ENCODE measurements at places on chromosomes 7 and 10. TPM values are rescaled to one million over a fixed set of nuclear protein-coding genes. Genes with fewer than 3 reads are reported as not detected.
A peak's percentile ranks its signal among the peaks of the same experiment; 100 is the strongest.

DNA sequence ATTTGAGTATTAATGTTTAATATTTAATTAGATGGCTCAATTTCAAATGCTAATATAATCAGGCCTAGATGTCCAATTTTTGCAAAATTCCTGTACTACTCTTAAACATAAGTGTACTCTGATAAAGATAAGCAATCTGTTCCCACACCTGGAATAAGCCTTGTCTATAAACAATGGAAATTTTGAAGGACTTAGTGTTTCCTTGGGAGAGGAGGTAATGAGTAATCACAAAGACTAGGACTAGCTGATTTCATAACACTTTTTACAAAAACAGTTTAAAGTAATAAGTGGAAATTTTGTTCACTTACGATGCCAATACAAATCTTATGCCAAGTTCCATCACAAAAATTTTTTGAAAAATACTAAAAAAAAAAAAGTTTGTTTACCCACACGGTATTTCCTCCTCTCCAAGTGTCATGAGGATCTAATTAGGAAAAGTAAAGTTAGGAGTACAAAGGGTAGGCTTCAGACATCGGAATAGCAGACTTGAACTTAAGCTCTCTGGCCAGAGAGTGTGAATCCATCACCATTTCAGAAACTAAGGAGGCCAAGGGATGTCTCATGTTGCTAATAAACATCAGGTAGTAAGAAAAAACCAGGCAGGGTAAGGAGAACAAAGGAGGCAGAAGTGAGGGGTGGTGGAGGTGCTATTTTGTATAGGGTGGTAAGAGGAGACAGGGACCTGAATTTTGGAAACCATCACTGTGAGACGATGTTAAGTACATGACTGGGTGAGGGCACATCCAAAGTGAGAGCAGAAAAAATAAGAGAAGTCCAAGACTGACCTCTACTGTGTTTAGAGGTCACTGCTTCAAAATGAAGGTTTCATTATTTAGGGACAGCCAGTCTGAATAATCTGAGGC, 61.3 kb downstream of the RAPGEF5 start:
- no peak for DNase-seq
- no peak overlapping the region for H3K27ac ChIP-seq
- no peak overlapping the region for H3K4me3 ChIP-seq
- H3K4me1 ChIP-seq: peaks cover 6% of the 10 kb centered on the region

DNA sequence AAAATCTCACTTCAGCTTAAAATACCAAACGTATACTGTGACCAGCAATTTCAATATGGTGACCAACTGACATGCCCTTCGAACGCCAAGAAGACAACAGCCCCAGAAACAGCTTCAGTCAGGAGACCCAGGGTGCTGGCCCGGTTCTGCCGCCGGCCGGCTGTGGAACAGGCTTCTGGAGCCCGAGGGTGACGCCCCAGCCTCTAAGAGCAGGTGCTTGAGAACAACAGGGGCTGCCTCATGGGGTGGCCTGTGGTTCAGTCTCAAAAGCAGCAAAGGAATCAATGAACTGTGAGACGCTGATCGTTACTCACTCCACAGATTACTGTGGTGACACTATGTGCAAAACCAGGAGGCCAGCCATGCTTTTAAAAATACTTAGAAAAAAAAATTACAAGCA, 17.3 kb downstream of the GPER1 start:
- no peaks in the 10 kb centered on the region for H3K36me3 ChIP-seq
- H3K4me1 ChIP-seq: peaks cover 23% of the 10 kb centered on the region
- no peak overlapping the region for H3K27ac ChIP-seq

- no peak for DNase-seq
- peak overlapping the region; percentile 90 for H3K27ac ChIP-seq
- peak overlapping the region; percentile 92 for H3K4me3 ChIP-seq
- peaks cover 3% of the 10 kb centered on the region for H3K27me3 ChIP-seq
Measured at GRCh38 chr10:38093816-38094157, 350 bp upstream of the ZNF37A start.

Gene PRSS37
- not detected for total RNA-seq

DNA sequence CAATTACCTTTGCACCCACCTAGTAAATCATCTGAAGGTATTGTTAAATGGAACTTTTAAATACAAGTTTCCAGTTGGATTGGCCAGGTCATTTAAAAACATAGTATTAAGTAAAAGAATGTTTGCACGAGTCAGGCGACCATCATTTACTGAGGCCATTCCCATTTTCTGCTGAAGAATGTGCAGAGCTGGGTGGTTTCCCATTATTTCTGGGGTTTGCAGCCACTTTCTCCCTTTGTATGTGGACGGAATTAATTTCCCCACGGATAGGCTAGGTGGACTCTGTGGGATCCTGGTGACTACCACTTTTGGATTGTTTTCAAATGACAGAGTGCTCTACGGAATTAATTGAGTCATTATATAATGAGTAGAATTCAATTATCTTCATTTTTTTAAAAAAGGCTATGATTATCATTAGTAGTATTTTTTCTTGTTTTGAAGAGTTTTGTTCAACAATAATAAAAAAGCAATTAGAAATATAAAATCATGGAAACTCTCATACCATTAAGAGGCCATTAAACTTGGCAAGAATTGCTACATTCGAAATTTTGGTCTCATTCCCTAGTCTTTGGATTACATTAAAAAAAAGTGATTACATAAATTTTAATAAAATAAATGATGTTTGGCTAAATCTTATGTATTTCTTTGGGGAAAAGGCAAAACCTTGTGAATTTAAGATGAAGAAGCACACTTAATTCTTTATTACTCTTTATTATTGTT, 120.4 kb upstream of the FZD8 start:
- H3K27ac ChIP-seq: no peak overlapping the region
- H3K4me3 ChIP-seq: no peak overlapping the region
- peaks cover 13% of the 10 kb centered on the region for H3K27me3 ChIP-seq
- H3K4me1 ChIP-seq: peaks cover 7% of the 10 kb centered on the region
- DNase-seq: no peak

DNA sequence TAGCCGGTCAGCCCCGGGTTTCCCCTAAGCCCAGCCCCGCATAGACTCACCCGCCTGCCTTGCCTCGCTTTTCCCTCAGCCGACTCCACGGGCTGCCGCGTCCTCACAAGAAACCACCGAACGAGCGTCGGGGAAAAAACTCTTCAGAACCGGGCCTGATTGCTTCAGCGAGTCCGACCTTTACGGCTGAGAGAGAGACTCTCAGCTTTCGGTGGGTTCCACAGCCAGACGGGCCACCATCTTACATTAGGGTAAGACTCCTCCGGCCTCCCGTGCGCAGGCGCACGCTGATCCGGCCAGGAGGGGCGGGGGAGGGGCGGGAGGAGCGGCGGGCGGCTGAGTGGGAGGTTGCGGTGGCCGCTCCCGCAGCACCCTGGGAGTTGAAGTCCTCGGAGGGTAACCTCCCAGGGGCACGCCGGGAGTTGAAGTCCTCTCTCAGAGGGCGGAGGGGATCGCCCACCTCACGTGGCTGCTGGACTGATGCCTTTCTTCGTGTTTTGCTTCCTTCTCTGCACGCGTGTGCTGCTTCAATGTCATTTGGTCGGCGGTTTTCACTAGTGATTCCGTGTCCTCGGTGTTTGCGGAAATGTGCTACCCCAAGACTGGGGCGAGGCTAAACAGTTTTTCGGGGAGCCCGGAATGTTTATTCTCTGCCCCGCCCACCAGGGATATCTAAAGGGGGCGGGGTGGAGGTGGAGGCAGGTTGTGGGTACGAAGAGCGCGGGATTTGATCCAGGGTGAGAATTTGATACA, at the start of gene CNOT4:
TSS of gene CNOT4 (minus strand) at position 264 of the 753 bp plus-strand sequence. CDS start 71,771 bp downstream, outside the sequence.
- peaks cover 14% of the 10 kb centered on the region for H3K4me1 ChIP-seq
- peak; percentile 95 for DNase-seq
- H3K27ac ChIP-seq: no peak within 1 kb of the TSS
- no peaks in the 10 kb centered on the region for H3K36me3 ChIP-seq
- H3K27me3 ChIP-seq: no peaks in the 10 kb centered on the region

DNA sequence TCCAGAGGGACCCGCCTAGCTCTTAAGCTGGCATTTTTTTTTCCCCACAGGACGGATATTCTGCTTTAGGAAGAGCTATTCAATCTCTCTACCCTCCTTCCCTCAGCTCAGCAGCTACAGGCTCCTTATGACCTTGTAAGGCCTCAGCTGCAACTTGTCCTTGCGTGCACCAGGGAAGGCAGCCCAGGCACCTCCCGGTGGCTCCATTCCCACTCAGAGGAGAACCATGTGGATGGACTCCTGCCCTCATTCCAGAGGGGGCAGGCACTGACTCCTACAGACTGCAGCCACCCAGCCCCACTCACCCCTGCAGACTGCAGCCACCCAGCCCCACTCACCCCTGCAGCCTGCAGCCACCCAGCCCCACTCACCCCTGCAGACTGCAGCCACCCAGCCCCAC, 73.7 kb downstream of the ITIH5 start:
- H3K4me1 ChIP-seq: no peaks in the 10 kb centered on the region
- no peak overlapping the region for H3K27ac ChIP-seq
- no peak overlapping the region for H3K4me3 ChIP-seq
- peaks cover 4% of the 10 kb centered on the region for H3K36me3 ChIP-seq
- DNase-seq: no peak

- H3K27ac ChIP-seq: no peak overlapping the region
- no peak overlapping the region for H3K4me3 ChIP-seq
- H3K36me3 ChIP-seq: no peaks in the 10 kb centered on the region
Measured at GRCh38 chr10:29941476-29941875, 117.9 kb downstream of the JCAD start.

GRCh38 chr7:134343796-134344195, 27.1 kb upstream of the SLC35B4 start:
- no peaks in the 10 kb centered on the region for H3K4me1 ChIP-seq
- H3K27ac ChIP-seq: no peak overlapping the region
- H3K4me3 ChIP-seq: no peak overlapping the region
- H3K36me3 ChIP-seq: no peaks in the 10 kb centered on the region

Gene CRHR2
- 0.21 TPM for total RNA-seq

Gene SPDYE2B
- total RNA-seq: not detected

- peaks cover 4% of the 10 kb centered on the region for H3K36me3 ChIP-seq
- peaks cover 4% of the 10 kb centered on the region for H3K4me1 ChIP-seq
- H3K27me3 ChIP-seq: no peaks in the 10 kb centered on the region
Measured at GRCh38 chr7:91034459-91035368, 229.5 kb upstream of the FZD1 start.

GRCh38 chr10:128511284-128511683, 385.1 kb upstream of the MKI67 start:
- H3K36me3 ChIP-seq: no peaks in the 10 kb centered on the region
- DNase-seq: no peak
- no peak overlapping the region for H3K27ac ChIP-seq
- peaks cover 8% of the 10 kb centered on the region for H3K4me1 ChIP-seq
- peaks cover 17% of the 10 kb centered on the region for H3K27me3 ChIP-seq

DNA sequence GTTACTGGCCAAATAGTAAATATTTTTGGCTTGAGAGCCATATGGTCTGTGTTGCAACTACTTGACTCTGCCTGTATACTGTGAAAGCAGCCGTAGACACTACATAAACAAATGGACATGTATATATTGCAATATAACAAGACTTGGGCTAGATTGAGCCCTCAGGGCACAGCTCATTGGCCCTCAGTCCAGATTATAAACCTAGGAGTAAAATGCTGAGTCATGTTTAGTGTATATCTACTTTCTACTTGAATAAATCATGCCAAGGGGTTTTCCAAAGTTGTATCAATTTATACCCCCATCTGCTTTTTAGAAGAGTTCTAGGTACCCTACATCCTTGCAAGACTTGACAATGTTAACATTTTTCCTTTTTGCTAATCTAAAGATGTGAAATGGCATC, 27.4 kb upstream of the POU6F2 start:
- H3K27ac ChIP-seq: no peak overlapping the region
- no peak overlapping the region for H3K4me3 ChIP-seq
- no peaks in the 10 kb centered on the region for H3K27me3 ChIP-seq
- no peak for DNase-seq
- H3K36me3 ChIP-seq: no peaks in the 10 kb centered on the region
- no peaks in the 10 kb centered on the region for H3K4me1 ChIP-seq

Gene GOLGA7B
- total RNA-seq: 0.41 TPM

Gene AKR1D1
- total RNA-seq: not detected

Gene HSPA12A
- 11.0 TPM for total RNA-seq

GRCh38 chr10:92832121-92832520, 16.2 kb upstream of the EXOC6 start:
- no peaks in the 10 kb centered on the region for H3K36me3 ChIP-seq
- no peaks in the 10 kb centered on the region for H3K27me3 ChIP-seq
- no peaks in the 10 kb centered on the region for H3K4me1 ChIP-seq
- H3K27ac ChIP-seq: no peak overlapping the region
- H3K4me3 ChIP-seq: no peak overlapping the region

Gene DCLRE1A
- total RNA-seq: 9.2 TPM

DNA sequence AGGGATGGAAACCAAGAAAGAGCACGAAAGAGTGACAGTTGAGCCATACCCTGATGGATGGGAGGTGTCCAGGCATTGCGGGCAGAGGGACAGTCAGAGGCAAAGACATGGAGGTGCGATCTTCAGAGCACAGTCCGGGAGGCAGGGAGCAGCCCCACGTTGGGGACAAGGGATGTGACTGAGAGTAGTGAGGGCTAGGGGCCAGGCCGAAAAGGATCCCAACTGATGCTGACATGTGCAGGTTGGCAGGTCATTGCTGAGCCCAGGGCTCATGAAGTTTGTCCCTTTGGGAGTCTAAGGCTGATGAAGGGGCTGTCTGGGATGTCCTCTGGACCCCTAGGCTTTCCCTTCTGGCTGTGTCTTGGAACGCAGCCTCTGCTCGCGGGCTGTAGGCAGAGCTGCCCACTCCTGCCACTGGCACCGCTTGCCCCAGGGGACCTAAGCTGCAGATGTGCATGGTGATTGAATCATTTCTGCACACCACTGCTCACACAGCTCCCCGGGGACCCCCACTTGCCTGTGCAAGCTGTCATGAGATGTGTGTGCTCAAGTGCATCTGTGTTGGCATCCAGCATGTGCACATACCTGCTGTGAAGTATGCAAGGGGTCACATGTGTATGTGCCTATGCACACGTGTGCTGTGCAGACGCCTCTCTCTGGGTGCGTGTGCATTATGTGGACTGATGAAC, 125.1 kb downstream of the ZMIZ1 start:
- H3K27ac ChIP-seq: peak overlapping the region; percentile 12
- H3K4me3 ChIP-seq: no peak overlapping the region
- H3K27me3 ChIP-seq: no peaks in the 10 kb centered on the region
- no peak for DNase-seq
- peaks cover 5% of the 10 kb centered on the region for H3K36me3 ChIP-seq

DNA sequence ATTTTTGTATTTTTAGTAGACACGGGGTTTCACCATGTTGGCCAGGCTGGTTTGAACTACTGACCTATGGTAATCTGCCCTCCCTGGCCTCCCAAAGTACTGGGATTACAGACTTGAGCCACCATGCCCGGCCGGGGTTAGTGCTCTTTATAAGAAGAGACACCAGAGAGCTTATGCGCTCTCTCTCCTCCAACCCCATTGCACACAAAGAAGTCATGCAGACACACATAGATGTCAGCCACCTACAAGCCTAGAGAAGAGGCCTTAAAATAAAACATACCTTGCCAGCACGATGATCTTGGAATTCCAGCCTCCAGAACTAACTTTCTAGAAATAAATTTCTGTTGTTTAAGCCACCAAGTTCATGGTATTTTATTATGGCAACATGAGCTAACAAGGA, 10.0 kb upstream of the FAM53B start:
- H3K4me1 ChIP-seq: peaks cover 15% of the 10 kb centered on the region
- H3K27me3 ChIP-seq: no peaks in the 10 kb centered on the region
- H3K4me3 ChIP-seq: no peak overlapping the region
- H3K36me3 ChIP-seq: peaks cover 9% of the 10 kb centered on the region

- H3K4me1 ChIP-seq: peaks cover 11% of the 10 kb centered on the region
- no peaks in the 10 kb centered on the region for H3K27me3 ChIP-seq
- H3K27ac ChIP-seq: no peak overlapping the region
- no peak overlapping the region for H3K4me3 ChIP-seq
- no peak for DNase-seq
Measured at GRCh38 chr10:115844591-115844990, 428.4 kb downstream of the GFRA1 start.
